Osteoblast (primary cell): ENCODE measurements at places on chromosomes 11 and 22.

GRCh38 chr11:123065621-123066020 is 3.7 kb upstream of the HSPA8 start:
- DNase-seq: peak; percentile 90

DNA sequence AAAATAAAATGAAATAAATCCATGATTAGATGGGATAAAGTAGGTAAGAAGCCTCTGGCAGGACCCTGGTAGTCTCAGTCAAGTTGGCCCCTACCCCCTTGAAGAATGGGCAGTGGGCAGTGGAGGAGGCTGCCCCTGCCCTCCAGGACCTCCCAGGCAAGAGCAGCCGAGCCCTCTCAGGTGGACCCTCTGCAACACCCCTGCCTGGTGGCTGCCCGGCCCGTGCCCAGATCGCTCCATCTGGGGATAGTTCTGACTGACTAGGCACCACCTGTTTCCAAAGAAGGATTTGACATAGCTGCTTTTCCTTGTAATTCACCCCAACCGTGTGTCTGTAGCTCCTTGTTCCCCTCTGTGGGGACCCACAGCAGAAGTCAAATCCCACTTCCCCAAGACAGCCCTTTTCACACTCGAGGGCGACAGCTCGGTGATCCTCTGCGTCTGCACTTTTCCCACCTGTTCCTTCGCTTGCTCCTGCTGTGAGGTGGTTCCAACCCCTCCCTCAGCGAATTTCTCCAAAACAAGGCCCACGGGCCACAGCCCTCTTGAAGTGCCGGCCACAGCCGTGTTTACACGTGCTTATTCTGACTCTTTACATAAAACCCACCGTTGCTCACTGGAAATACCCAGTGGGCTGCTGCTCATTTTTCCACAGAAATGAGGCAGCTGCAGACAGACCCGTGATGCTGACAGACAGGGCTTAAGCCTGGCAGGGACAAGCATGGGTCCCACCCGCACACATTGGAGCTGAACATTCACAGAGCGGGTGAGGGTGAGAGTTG is 5.5 kb upstream of the TMPRSS13 start:
- no peak for DNase-seq

DNA sequence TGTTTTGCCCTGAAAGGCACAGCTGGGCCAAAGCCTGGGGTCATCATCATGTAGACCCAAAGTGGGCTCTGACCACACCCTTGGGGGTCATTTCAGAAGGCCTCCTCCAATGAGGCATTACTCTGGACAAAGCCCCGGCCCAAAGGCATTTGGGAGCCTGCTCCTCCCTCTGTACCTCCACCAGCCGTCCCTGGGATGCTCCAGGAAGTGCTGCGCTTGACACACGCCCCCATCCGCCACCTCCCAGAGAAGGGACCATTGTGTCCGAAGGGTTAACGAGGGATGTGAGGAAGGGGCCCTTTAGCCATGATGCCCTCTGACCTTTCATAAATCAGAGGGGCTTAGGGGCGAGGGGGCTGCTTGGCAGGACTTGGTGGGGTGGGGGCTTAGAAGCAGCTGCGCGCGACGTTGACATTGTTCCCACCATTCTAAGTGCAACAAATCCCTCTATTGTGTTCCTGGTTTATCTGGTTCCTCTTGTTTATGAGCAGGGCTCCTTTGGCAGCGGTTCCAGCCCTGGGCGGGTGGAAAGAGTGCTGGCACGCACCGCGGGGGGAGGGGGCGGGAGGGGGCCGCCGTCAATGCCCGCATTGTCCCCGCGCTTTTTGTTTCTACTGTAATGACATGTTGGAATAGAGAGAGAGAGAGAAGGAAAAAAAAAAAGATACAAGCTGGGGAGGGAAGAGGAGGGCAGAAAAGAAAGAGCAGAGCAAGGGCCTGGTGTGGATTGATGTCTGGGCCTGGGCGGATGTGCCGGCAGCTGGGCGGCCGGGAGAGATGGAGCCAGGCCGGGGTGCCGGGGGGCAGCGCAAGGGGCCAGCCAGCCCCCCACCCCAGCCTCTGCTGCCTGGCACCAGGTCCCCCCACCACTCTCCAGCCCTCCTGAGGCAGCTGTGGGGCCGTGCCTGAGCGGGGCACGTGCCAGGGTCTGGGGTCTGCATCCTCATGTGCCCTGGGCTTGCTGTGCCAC is 32.1 kb upstream of the SOX10 start:
- DNase-seq: peak; percentile 87

- DNase-seq: no peak
Measured at GRCh38 chr11:18650353-18650752, 16.2 kb upstream of the SPTY2D1 start.

- no peak for DNase-seq
Measured at GRCh38 chr11:126140926-126141280, 70.5 kb downstream of the RPUSD4 start.

DNA sequence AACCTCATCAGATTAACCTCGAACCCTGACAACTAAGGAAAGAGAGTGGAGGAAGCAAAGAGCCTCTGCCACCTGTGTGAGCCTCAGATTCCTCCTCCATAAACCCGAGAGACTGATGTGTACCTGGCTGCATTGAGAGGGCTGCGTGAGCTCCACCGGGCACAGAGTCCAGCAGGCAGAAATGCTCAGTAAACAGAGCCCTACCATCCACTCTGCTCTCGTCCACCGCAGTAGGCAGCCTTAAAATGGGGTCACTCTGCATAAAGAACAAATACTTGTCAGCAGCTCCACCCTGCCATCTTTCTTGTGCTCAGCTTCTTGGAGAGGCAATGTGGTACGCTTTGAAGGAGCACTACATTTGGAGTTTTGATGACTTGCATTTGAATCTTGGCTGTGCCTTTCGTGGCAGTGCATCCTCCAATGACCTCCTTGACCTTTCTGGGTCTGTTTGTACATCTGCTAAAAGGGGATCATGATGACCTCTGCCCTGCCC is 43.0 kb upstream of the CD5 start:
- DNase-seq: no peak

GRCh38 chr11:6578134-6578533 is 25.3 kb downstream of the RRP8 start:
- DNase-seq: no peak

GRCh38 chr22:22069450-22070370 is 87.1 kb upstream of the TOP3B start:
- DNase-seq: no peak

GRCh38 chr11:133202816-133203215 is 329.5 kb downstream of the OPCML start:
- no peak for DNase-seq

DNA sequence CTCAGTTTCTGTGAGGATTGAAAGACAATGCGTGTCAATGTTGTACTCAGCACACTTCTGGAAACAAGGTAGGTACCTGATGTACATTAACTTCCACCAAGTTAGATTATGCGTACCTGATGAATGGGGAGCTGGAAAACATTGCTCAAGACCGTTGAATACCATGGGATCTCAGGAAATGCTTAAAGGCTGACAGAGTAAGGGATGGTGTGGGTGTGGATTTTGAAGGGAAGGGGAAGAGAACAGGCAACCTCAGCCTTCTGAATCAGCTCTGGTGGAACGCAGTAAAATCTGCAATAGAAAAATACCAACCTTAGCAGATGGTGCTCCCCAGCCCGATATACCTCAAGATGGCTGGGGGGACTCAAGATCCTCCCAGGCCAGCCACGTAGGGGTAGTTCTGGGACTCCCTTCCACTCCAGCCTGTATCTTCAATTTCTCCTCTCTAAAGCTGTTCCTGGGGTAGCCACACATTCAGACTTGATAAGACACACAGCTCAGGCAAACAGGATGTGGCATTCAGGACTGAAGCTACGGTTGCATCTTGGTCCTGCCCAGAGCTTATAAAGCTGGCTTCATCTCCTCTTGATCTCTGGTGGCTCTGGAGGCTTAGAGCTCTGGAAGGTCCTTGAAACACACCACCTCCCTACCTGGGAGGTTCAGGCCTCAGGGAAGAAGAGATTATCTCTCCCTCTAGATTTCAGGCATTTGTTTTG is 111.8 kb downstream of the CTNND1 start:
- no peak for DNase-seq

DNA sequence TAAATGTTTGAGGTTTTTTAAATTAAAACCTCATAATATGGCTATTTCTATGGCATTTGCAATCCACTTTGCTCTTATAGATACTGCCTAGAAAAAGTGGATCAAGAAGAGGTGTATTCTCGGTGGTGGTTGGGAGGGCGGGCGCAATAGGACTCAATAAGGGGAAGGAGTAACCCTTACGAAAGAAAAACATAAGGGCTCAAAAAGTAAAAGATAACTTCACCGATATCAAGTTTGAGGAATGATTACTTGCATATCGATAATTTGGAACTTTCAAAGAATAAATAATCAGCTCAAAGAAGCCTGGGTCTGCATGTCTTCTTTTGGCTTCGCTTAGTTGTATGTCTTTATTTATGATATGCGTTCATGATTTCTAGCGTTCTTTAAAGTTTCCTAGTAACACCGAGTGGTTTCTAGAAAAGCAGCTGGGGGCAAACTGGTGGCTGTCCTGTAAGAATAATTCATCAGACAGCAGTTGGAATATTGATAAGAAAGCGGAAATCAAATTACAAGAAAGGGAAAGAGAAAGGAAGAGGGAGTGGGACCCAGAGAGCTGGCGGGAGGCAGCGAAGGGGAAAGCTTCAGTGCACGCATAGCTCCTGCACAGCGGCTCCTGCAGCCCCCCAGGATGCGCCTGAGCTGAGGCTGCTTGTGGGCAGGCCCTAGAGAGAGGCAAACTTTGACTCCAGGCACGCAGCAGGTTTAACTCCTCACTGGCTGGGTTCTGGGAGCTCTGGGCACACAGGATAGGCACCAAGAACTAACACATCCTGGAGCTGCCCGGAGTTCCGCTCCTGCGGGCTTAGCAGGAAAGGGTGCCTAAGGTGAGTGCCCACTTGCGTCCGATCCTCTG is 9.1 kb upstream of the FLI1 start:
- no peak for DNase-seq

- DNase-seq: peak; percentile 83
Measured at GRCh38 chr22:20033045-20033706, 12.3 kb downstream of the TANGO2 start.

- DNase-seq: no peak
Measured at GRCh38 chr11:17839450-17839849, 104.9 kb downstream of the KCNC1 start.

DNA sequence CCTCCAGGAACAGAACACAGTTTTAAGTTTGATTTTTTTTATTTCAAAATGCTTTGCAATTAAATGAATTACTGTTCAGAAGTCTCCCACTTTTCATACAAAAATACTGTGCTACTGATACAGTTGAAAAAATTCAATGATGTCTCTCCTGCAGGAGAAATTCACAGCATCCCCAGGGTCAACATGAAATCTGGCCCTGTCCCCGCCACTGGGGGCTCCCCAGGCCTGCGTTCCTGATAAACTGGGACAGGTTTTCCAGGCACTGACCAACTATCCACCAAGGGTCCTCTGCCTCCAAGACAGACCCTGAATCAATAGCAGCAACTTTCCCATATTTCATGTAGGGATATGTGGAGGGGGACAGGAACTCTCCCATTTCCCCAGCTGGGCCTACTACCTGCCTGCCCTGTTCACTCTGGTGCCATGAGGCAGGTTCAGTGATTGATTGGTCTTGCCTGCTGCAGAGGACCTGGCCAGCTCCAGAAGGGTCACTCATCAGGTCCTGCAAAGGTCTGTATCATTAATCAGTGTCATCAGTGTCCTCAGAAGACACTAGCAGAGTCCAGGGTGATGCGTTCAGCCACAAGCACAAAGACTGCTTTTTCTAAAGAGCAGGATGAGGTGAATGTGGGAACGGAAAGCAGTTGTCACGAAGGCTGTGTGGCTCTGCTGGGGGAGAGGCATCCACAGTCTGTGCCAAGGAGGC is 43.4 kb downstream of the PISD start:
- peak; percentile 68 for DNase-seq

DNA sequence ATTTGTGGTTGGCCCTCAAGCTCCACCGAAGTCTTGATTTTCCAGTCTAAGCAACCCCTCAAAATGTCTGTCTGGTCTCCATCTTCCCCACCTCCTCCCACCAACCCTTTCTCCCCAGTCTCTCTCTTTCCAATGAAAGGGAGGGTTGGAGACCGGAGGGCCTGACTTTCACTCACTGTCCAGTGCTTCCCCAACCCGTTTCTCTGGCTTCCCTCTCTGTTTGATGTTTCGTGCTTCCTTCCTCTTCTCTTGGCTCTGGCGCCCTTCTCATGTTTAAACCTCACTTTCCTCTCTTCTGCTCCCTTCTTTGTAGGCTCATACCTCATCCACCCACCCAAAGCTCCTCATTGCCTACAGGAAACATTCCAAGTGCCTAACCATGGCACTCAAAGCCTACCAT is 11.1 kb upstream of the VPS37C start:
- no peak for DNase-seq

DNA sequence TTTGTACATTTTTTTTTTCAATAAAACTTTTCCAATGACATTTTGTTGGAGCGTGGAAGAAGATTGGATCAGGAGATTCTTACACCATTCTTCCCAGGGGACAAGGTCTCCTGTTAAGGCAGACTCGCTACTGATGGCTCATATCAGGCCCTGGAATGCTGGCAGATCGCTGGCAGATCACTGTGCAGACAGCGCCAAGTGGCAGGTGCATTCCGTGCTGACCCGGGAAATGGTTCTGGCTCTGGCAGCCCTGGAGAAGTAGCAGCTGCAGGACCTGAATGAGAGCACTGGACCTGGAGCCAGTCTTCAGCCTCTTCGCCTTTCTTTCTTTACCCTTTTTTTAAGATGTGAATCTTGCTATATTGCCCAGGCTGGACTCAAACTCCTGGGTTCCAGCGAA is 10.7 kb downstream of the SERPINH1 start:
- no peak for DNase-seq

DNA sequence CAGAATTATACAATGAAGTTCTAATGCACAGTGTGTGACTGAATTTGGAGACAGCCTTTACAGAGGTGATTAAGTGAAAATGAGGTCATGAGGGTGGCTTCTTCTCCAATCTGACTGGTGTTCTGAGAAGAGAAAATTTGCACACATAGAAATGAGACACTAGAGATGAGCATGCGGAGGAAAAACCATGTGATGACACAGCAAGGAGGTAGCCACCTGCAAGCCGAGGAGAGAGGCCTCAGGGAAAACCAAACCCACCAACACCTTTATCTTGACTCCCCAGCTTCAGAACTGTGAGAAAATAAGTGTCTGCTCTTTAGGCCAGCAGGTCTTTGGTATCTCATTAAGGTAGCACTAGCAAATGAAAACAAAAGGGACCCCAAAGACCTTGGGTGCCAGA is 93.2 kb downstream of the GGTLC2 start:
- no peak for DNase-seq

- no peak for DNase-seq
Measured at GRCh38 chr22:49781289-49781782, 46.3 kb downstream of the BRD1 start.

- DNase-seq: no peak
Measured at GRCh38 chr22:16721961-16722360, 103.2 kb downstream of the XKR3 start.
